ENCODE measurements at places on chromosomes 3 and 15. TPM values are rescaled to one million over a fixed set of nuclear protein-coding genes. Genes with fewer than 3 reads are reported as not detected.

CACNA2D2 gene
- not detected for total RNA-seq

AADACL2 gene
- total RNA-seq: not detected

LHFPL4 gene
- not detected for total RNA-seq

DGKG gene
- 0.27 TPM for total RNA-seq

CD200R1 gene
- total RNA-seq: not detected

CASR gene
- total RNA-seq: not detected

ALPK3 gene
- 0.18 TPM for total RNA-seq

LEO1 gene
- total RNA-seq: 21.3 TPM

MUSTN1 gene
- not detected for total RNA-seq

Data from fibroblast of the aortic adventitia (primary cell).